ENCODE measurements at places on chromosomes 12 and 14. TPM values are rescaled to one million over a fixed set of nuclear protein-coding genes. Genes with fewer than 3 reads are reported as not detected.

DNA sequence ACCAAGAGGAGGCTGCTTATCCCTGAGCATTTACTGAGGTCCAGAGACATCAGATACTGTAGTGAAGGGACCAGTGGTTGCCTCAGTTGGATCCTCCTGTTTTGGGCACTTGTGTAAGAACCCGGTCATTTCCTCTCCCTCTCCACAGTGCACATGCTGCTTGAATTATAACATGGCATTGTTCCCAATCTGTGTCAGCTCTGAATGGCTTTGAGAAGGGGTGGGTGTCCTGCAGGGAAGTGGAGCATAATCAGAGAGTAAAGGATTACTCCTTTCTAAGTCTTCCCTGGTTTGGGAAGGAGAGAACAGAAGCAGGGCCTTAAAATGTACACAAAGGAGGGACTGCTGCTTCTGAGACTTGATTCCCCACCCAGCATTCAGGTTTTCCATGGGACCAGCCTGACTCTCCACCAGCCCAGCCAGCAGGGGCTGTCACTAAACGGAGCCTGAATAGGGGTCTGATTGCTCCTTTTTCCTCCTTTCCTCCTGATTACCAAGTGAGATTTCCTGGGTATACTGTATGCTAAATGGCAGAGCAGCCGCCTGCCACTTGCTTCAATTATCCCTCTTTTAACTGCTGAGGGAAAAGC lies 78.4 kb downstream of the NRXN3 start:
- no peak for DNase-seq

DNA sequence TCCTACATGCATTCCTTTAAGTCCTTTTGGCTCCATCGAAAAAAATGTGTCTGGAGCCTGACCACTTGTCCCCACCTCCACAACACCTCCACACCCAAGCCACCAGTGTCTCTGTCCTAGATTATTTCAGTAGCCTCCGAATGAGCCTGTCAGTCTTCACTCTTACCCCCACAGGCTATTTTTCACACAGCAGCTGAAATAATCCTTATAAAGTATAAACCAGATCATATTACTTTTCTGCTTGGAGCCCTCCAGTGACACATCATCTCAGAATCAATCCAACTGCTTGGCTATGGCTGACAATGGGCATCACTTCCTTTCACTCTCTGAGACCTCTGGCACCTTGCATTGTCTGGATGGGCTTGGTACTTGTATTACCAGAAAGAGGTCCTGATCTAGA lies 44.9 kb downstream of the BBS10 start:
- DNase-seq = no peak

GRCh38 chr12:111150921-111151840 lies 217.7 kb downstream of the PHETA1 start:
- DNase-seq = no peak

GRCh38 chr12:122336015-122336946 lies 70.0 kb upstream of the VPS33A start:
- peak; percentile 55 for DNase-seq

DNA sequence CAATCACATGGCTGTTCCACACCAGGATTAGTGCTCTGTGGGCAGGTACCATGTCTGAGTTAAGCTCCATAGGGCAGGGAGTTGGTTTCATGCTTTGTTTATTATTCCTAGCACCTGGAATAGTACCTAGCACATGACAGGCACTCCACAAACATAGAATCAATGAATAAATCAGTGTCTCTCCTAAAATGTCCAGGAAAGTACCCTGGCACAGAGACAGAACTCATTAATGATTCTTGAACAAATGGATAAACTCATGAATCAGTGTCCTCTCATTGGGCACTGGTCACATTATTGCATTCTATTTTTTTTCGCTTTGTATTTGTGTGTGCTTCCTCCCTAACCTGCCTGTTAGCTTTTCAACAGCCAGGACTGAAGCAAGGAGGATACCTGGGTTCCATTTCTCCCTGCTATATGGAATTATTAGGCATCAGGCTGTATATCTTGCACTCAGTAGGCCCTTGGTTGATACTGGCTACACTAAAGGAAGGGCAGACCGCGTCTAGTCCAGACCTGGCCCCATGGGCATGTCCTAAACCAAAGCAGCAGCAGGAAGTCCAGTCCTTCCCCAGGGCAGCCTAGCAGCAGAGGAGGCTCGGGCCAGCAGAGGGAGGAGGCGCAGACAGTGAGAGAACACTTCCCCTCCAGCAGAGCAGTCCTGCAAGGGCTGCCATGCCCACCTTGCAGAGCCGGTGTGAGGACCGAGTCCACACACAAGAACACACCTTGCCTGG lies 18.4 kb downstream of the HDAC7 start:
- no peak for DNase-seq

PTPN6 gene
- 28.4 TPM for total RNA-seq

GUCY2C gene
- total RNA-seq = 2.5 TPM

All from H1 (cell line).